ENCODE measurements at places on chromosomes 7 and 10.

DNA sequence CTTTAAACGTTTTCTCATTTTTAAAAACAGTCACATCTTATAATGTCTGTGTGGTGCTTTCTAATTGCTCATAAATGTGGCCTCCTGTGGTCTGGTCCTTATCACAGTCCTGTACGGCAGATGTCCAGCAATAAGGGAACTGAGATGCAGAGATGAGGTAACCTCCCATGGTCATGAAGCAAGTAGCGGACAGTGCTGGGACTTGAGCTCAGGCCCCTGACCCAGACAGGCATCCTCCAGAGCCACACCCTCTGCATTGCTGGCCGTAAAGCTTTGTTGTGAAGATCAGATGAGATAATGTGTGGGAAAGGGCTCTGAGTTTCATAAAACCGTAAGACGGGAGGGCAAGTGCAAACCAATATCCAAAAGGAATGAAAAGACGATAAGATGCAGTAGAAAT lies 48.2 kb downstream of the DYNC2I1 start:
- no peak for DNase-seq

GRCh38 chr7:145845345-145845744 lies 271.3 kb upstream of the CNTNAP2 start:
- no peak for DNase-seq

DNA sequence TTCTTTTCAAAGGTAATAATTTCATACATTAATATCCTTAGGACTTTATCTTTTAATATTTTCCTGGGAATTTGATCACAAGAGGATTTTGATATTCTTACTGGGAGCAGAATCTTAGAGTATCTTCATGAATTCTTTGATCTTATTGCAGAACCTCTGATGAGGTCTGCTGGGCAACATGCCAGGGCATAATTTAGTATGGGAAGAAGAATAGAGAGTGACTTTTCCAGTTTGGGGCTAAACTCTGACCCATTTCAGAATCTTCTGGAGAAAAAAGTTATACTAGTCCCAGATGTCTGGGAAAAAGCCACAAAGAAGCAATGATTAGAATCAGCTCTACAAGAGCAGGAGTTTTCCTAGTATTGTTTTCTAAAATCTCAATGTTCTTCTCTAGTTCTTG lies 28.0 kb upstream of the RSU1 start:
- DNase-seq, result no peak

DNA sequence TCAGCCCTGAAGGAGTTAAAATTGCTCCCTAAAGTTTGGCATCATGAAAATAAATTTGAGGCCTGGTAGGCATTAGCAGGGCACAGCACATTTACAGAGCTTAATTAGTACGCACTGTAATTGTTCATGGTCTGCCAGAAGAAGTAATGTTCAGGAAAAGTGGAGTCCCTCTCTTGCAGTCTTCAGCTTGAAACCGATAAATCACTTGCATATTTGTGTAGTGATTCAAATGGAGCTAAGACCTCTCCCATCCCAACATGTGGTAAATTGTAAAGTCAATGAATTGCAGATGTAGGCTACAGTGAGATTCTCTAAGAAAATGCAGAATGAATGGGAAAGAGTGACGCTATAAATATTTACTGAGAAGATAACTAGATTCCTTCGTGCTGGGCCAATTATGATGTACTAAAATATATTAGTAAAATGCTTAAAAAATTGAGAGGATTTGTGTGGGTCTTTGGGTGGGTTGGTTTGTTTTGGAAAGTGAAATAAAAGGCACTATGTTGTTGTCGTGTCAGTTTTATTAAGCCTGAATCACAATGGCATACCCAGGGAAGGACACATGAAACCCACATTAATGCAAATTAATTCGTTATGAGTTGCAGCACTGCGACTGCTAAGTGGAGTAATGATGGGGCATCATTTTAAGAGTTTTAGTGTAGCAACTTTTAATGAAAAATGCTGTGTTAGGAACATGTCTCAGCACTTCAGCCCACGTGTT lies 8.4 kb downstream of the TCF7L2 start:
- no peak for DNase-seq

DNA sequence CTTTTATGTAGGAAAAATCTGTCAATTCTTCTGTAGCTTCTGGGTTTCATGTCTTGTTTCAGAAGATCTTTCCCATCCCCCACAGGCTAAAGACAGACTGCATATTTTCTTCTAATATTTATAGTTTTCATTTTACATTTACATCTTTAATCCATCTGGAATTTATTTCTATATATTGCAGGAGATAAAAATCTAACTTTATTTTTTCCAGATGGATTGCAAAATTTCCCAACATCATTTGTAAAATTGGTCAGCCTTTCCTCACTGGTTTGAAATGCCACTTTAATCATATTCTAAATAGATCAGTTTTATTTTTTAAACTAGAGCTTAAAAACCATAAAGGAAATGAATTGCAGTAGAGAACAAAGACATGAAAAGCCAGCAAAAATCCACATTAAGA lies 46.9 kb downstream of the TMEM26 start:
- DNase-seq, result no peak

- DNase-seq, result no peak
Observed at GRCh38 chr10:14056610-14057332, 274.0 kb downstream of the FRMD4A start.

GRCh38 chr7:38329340-38329739 lies 55.9 kb upstream of the TARP start:
- DNase-seq, result no peak

- no peak for DNase-seq
Observed at GRCh38 chr10:48404646-48405045, 98.2 kb downstream of the MAPK8 start.

- no peak for DNase-seq
Observed at GRCh38 chr10:79201706-79202105, 132.9 kb downstream of the ZMIZ1 start.

DNA sequence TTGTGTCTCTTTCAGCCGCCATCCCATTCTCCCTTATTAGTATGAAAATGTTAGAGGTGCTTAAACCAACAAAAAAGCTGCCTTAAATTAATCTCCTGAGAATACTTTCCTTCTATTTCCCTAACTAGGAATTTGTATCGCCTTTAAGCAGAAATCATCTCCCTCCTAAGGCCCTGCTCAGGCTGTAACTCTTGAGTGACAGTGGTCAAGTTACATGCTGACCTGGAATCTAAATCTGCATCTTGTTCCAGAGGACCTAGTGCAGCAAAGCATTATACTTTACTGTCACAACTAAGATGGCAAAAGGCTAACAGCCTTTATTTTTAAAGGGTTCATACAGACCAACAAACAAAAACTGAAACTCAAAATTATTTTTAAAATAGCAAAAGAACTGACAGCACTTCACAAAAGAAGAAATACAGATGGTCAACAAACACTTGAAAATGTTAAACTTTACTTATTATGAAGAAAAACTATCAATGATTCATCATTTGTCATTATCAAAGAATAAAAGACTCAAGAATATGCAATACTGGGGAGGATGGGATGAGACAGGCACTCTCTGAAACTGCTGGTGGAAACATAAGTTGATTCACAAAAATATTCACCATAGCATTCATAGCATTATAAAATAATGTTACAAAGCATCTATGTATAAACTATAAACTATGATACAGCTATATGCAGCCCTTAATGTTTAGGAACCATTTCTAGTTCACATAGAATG lies 11.0 kb downstream of the CYREN start:
- no peak for DNase-seq

GRCh38 chr7:106818736-106819135 lies 46.3 kb upstream of the PIK3CG start:
- no peak for DNase-seq

- DNase-seq, result no peak
Observed at GRCh38 chr7:99252166-99252895, 20.3 kb upstream of the MYH16 start.
